T-helper 17 cell (primary cell): ENCODE measurements at places on chromosomes 16 and 17.
A peak's percentile ranks its signal among the peaks of the same experiment; 100 is the strongest.

DNA sequence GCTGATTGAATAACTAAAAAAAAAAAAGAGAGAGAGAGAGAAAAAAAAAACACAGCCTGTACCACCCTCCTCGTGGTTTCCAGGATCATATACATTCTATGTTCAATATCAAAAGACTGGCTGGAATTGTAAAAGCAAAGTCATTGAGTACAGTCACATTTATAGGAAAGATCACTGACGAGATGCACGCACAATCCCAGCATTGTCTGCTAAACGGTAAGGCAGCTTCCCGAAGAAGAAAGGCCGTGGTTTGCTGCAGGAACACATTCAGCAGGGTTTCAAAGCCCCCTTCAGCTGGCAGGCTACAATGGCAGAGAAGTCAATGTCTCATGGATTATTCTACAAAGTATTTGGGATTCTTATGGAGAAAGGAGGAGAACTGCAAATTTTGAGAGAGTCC is 9.3 kb downstream of the NQO1 start:
- DNase-seq = no peak

GRCh38 chr16:49961089-49961488 is 63.9 kb upstream of the CNEP1R1 start:
- DNase-seq = no peak

DNA sequence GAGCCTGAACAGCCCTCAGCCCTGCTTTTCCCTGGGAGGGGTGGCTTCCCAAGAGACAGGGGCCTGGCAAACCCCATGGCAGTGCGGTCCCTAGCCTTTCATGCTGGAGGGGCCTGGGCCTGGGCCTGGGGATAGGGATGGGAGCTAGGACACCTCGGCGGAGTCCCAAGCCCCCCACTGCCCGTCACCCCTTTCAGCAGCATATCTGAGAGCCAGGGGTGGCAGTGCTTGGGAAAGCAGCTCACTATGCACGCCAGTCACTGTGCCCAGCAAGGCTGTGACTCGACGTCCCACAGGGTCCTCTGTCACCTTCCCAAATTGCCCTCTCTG is 612 bp upstream of the SLC47A2 start:
- DNase-seq = no peak

GRCh38 chr16:84085271-84085667 is 31.5 kb downstream of the MBTPS1 start:
- no peak for DNase-seq

- no peak for DNase-seq
Measured at GRCh38 chr17:4839221-4839620, 6.1 kb downstream of the MINK1 start.

GRCh38 chr17:68972119-68972704 is 17.0 kb upstream of the ABCA8 start:
- DNase-seq = no peak

- no peak for DNase-seq
Measured at GRCh38 chr17:45436161-45436560, 3.5 kb upstream of the ARHGAP27 start.

DNA sequence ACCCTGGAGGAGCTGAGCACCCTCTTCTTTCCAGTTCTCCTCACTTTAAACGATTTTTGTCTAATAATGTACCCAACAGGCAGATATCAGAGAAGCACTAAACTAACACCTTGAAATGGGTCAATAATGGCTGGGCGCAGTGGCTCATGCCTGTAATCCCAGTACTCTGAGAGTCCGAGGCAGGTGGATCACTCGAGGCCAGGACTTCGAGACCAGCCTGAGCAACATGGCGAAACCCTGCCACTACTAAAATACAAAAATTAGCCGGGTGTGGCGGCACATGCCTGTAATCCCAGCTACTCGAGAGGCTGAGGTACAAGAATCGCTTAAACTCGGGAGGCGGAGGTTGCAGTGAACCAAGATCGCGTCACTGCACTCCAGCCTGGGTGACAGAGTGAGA is 57.4 kb downstream of the ZFHX3 start:
- DNase-seq = no peak

DNA sequence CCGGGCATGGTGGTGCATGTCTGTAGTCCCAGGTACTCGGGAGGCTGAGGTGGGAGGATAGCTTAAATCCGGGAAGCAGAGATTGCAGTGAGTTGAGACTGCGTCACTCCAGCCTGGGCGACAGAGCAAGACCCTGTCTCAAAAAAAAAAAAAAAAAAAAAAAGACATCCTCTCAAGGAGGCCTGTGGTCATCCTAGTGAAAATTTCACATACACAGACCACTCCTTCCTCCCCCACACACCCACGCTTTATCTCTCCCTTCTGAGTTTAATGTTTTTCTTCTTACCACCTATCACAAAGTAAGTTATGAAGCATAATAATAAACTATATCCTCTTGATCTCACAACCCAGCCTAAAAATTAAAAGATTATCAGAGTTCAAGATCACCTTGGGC is 1.3 kb upstream of the NOL11 start:
- no peak for DNase-seq

DNA sequence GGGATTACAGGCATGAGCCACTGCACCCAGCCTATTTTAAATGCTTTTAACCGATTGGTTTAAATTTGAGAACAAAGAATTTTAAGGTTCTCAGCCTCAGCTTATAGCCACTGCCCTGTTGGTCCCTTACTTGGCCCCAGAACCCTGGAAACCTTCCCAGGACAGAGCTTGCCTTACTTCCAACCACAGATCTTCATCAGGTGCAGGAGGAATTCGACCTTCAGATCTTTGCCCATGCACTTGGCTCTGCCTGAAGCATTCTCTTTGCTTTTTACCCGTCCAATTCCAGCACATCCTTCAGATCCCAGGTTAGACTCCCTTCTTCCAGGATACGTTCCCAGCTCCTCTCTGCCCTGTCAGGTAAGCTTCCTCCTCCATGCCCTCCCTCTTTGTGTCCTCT is 27.7 kb downstream of the CHD9 start:
- DNase-seq = no peak

DNA sequence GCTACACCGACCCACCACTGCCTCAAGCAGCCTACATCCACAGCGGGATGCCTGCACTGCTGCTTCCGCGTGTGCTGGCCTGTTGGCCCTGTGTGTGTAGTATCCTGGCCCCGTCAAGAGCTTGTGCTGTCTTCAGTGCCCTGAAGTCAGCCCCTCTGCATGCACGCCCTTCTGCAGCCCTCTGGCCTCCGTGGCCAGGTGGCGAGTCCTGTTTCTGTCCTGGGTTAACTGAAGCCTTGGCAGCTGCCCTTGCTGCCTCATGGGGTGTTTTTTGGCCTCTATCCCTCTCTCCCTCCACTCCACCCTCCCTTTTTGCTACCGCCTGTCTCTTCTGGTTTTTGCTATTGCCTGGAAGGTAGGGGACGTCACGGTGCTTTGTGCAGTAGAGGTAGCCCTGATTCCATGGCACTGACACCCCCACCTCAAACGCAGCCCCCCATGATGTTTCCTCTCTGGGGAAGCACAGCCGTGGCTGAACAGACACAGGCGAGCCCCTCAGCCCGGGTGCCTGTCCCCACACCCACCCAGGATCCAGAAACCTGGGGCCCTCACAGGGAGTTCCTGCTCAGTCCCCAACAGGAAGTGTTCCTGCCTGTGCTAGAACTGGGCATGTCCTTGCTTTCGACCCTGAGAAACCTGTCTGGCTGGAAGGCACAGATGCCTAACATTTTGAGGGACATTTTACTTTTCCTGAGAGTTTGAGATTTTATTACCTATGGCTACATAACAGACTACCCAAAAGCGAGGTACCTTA is 18.8 kb upstream of the AMZ2 start:
- no peak for DNase-seq

DNA sequence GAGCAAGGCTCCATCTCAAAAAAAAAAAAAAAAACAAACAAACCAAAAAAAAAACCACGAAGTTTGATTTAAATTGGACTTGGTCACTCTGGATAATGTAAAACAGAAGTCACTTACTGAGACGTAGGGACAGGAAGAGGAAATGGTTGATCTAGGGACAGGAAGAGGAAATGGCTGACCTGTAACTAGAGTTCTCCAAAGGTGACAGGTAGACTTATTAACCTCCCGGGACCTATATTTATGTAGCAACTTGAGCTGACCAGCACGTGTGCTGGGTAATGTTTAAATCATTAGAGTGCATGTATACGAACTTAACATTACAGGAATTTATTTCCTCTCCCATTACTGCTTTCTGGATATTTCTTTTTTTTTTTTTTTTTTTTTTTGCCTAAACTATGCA is 81.5 kb upstream of the DHX40 start:
- no peak for DNase-seq

GRCh38 chr16:11379420-11379819 is 34.2 kb downstream of the RMI2 start:
- DNase-seq = peak; percentile 26

DNA sequence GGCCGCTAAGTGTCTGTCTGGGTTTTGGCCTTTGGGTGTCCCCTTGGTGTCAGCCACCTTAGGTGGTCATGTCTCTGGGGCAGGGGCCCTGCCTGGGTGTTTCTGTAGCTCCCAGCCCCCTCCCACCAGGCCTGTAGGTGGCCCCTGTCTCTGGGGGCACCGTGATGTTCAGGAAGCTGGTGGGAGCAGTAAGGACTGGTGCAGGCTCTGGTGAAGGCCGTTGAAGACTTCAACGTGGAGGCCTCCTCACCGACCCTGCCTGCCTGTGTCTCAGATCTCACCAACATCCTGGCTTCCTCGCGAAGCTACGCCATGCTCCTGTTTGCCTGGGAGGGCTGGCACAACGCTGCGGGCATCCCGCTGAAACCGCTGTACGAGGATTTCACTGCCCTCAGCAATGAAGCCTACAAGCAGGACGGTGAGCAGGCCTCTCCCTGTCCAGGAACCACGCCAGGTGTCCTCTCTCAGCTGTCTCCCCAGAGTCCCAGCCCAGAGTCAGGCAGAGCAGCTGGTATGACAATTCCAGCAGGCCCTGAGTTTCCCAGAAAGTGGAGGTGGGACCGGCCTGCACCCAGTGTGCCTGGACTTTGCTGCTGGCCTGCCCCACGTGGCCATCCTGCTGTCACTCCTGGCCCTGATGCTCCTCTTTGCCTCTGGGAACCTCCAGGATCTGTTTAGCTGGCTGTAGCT is 2.8 kb downstream of the ACE start:
- no peak for DNase-seq

DNA sequence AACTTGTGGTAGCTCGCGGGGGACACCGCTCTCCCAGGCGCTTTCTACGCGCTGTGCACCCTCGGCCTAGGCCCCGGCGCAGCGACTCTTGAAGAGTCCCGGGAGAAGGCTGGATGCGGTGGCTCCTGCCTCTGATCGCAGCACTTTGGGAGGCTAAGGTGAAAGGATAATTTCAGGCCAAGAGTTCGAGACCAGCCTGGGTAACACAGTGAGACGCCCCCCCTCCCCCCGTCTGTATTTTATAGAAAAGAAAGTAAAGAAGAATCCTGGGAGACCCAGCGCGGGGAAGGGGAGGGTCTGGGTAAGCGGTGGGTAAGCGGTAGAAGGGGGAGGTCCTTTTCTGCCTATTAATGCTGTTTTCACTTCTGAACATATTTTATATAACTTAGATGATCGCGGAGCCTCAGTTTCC is 486 bp upstream of the PLLP start:
- no peak for DNase-seq

GRCh38 chr16:15642557-15643047 is 352 bp downstream of the MARF1 start:
- DNase-seq = peak; percentile 78

DNA sequence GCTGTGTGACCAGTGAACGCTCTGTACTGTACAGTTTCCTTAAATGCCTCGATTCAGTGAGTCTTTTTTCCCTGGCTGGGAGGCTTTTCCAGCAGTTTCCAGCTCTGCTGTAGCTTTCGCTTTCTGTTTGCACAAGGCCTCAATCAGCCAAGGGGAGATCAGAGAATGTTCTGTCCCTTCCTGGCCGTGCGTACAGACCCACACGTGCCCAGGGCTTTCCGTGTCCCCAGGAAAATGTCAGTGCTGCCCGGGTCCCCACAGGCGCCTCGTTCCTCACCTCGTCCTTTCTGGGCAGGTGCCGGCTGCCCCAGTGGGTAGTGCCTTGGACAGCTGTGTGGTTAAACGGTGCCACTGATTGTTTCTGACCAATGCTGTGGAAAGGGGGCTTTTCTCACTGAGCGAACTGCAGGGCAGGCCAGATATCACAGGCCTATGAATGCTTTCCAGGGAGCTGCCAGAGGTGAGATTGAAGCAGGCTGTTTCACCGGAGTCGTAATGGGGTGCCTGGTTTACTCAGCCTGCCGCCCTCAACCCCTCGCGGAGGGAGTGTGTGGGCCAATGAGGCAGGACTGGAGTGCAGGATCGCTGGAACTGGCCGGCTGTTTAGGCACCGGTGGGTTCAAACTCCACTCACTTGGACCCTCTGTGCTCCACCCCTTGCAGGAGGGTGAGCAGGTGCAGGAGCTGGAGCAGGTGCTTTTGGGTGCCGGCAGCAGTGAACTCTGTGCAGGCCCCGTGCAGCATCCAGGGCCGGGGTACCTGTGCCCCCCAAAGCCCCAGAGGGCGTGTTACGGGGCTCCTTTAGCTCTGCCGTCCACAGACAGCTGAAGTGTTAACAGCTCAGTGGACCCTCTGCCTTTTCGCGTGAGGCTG is 44.4 kb downstream of the ZNF778 start:
- DNase-seq = no peak

GRCh38 chr17:81907219-81908145 is 3.7 kb downstream of the PCYT2 start:
- no peak for DNase-seq

GRCh38 chr16:17743578-17743977 is 272.8 kb upstream of the XYLT1 start:
- no peak for DNase-seq

- DNase-seq = no peak
Measured at GRCh38 chr17:67004181-67004580, 39.7 kb downstream of the CACNG4 start.

GRCh38 chr17:44865231-44865660 is 17.6 kb downstream of the HIGD1B start:
- DNase-seq = peak; percentile 62

DNA sequence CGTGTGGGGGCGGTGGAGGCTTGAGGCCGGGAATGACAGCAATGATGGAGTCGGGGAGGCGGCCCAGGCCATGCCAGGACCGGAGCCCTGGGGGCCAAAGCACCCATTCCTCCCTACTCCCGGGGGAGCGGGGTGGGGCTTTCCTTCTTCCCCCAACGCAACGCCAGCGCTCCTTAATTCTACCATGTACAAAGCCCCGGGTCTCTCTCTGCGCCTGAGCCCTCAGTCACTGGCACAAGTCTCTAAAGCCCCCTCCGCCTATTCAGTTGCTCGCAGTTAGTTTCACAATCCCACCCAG is 245 bp upstream of the RNF227 start:
- DNase-seq = no peak

DNA sequence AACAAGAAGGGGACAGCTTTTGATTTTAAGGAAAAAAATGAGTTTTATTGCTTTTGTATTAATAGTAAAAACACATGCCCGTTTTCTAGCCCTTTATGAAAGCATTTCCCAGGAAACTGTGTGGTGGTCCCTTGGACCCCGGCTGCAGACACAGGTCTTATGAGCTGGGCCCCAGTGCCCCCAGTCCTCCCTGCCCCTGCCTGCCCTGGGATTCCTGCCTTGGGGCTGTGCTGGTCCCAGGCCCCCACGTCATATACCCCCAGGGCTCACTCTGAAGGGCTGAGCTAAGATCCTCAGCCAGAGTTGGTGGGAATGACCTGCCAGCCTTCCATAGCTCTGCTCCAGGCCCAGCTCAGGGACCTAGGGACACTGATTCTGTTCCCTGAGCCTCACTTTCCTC is 30.8 kb downstream of the GINS2 start:
- no peak for DNase-seq

- DNase-seq = no peak
Measured at GRCh38 chr17:33925649-33926048, 329.4 kb upstream of the CCL2 start.

- DNase-seq = no peak
Measured at GRCh38 chr16:82628088-82628423, 1.3 kb downstream of the CDH13 start.
